ENCODE measurements at places on chromosomes 5 and 9.

DNA sequence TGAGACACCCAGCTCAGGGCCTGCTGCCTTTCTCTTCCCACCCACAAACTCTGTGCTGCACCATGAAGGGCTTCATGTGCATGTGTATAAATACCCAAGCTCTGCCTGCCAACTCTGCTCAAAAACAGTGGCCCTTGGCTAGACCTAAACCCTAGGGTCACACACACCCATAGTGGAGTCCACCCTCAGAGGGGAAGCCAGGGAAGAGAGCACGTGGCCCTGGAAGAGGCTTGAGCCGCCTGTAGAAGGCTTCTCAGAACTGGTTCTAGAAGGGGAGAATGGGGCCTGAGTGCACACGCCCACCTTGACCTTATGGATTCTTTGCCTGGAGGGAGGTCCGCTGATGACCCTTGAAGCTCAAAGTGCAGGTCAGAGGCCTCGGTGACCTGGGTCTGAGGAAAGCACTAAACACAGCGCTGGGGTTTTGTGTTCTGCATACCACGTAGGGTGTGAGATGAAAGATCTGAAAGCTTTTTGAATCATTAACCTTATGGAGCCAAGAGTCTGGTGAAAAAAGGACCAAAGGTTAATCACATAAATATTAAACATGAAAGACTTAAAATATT is 60.6 kb downstream of the CYFIP2 start:
- no peak for DNase-seq

DNA sequence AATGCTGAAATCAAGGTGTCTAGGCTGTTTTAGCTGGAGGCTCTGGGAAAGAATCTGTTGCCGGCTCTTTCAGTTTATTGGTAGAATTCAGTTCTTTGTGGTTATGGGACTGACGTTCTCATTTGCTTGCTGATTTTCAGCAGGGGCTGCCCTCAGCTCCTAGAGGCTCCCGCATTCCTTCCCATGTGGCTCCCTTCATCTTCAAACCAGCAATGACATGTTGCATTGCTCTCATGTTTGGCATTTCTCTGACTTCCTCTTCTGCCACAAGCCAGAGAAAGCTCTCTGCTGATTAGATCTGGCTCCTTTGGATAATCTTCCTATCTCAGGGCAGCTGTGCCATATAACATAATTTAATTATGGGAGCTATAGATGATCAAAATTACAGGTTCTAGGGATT is 360.3 kb downstream of the LRRC70 start:
- no peak for DNase-seq

- no peak for DNase-seq
Measured at GRCh38 chr5:163248871-163249270, 188.5 kb upstream of the CCNG1 start.

- peak; percentile 83 for DNase-seq
Measured at GRCh38 chr9:104993291-104993963, 65.5 kb upstream of the ABCA1 start.

DNA sequence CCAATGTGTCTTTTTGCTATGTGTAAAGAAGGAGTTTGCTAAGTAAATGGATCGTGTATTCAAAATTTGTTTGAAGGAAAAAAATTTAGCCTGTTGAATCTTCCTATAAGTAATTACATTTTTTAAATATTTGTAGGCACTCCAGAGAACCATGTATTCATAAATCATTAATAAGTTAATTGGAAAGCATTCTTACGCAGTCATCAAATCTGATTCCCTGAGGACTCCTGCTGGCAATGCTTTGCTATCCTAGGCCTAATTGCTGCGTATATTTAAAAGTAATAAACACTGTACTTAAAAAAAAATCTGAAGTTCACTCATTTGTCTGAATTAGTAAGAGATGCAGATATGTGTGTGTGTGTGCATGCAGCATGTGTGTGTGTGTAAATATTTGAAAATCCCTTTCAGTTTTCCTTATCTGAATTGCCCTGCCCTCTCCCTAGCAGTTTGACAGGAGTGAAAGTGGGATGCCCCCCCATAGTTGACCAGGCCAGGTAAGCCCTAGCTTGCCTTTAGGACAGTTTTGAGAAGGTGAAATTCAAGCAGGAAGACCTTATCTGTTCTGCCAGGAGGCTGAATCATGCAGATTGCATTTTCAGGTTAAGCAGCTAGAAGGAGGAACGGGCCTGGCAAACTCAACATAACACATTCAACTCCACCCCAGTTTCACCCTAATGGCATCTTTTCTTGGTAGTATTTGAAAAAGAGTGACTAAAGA is 81.2 kb upstream of the DNAH5 start:
- no peak for DNase-seq

GRCh38 chr5:124234022-124234769 is 512.2 kb downstream of the ZNF608 start:
- no peak for DNase-seq

- no peak for DNase-seq
Measured at GRCh38 chr9:27732494-27732893, 159.2 kb upstream of the C9orf72 start.

- DNase-seq: no peak
Measured at GRCh38 chr9:17013010-17013409, 121.8 kb upstream of the CNTLN start.

GRCh38 chr5:122404018-122404417 is 92.0 kb downstream of the SNCAIP start:
- DNase-seq: no peak

DNA sequence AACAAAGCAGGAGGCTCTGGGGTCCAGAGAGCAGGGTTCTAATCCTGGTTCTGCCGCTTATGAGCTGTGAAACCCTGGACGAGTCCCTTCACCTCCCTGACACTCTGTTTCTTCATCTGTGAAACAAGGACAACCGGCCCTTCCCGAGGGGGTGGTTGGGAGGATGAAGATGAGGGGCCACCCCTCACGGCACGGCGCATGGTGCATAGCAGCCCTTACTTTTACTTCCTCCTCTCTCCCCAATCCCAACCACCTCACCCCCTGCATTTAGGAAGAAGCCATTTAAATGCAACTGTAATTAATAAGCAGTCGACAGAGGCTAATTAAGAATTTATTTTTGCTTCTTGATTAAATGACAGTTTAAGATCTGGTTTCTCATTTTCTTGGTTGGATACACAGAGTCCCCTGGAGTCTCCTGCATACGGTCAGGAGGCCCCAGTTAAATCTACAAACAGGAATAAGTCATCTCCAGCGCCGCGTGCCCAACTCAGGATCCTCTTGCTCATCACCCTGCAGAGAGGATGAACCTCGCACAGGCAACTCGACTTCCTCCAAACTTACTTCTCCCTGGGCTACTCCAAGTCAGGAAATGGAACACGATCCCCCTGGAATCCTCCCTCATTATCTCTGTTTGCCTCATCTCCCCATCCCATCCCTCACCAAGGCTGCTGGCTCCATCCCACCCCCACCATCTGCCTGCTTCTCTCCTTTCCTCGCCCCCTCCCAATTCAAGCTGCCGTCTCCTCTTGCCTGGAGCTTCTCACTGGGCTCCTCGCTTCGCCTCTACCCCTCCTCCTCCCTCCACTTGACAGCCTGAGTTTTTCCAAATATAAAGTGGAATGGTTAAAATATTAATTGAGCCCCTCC is 95.9 kb downstream of the HRH2 start:
- DNase-seq: no peak

GRCh38 chr5:173777149-173777548 is 111.0 kb upstream of the CPEB4 start:
- no peak for DNase-seq

DNA sequence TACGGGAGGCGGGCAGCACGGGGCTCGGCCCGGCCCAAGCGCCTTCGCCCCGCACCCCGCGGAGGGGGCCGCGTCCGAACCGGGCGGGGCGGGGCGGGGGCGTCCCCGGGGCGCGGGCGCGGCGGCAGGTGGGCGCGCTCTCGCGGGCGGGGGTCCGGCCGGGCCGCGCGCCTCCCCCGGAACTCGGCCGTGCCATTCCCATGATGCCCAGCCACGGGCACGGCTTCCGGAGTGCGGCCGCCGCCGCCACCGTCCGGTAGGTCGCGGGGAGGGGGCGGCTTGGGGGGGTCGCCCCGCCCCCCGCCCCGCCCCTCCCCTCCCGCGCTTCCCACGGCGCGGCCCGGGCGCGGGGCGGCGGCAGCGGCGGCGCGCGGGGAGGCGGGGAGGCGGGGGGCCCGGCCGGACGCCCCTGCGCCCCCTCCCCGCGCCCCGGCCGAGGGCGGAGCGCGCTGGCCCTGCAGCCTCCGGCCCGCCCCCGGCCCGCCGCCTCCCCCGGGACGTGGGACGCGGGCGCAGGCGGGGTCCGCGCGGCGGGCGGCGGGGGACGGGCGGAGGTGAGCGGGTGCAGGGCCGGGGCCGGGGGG is at the start of gene PPP1R26:
TSS of gene PPP1R26 (plus strand) at position 314 of the 584 bp plus-strand sequence. CDS start 4,729 bp downstream, outside the sequence.
- DNase-seq: no peak
